ENCODE measurements at places on chromosomes 16 and 17. TPM values are rescaled to one million over a fixed set of nuclear protein-coding genes. Genes with fewer than 3 reads are reported as not detected.

- DNase-seq = no peak
Observed at GRCh38 chr17:39652587-39653315, 12.4 kb upstream of the TCAP start.

GRCh38 chr17:81537856-81538555, 9.8 kb downstream of the FSCN2 start:
- no peak for DNase-seq

GRCh38 chr17:71464751-71465150, 656.1 kb upstream of the SOX9 start:
- no peak for DNase-seq

DNA sequence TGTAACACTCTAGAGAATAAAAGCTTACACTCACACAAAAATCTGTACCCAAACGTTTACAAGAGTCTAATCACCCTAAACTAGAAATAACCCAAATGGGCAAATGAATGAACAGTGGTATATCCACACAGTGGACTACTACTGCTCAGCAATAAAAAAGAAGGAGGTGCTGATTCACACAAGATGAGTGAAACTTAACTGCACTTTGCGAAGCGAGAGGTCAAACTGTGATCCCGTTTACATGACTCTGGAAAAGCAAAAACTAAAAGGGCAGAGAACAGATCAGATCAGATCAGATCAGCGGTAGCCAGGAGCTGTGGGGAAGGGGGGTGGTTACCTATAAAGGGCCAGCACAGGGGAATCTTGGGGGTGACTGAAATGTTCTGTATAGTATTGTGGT, 113.4 kb downstream of the TRIM37 start:
- no peak for DNase-seq

The KRT28 gene
- not detected for polyA plus RNA-seq
